SIG-M5 (cell line): ENCODE measurements at places on chromosomes 4 and X.

DNA sequence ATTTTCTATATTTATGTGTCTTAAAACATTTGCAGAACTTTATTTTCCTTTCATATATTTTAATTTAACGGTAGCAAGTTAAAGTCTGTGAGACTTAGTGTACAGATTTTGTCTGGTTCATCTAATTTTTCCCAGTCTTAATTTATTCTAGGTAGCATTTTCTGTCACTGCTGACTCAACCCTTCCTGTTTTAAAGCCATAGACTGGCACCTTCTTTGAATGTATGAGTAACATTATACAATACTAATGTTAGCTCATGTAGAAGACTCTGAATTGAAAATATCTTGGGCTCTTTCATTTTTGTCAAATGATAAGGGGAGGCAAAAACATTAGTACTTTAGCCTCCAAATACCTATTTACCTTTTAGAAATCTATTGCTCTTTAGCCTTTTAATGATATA, 43.6 kb downstream of the BLTP1 start:
- no peak for DNase-seq

- no peak for DNase-seq
Measured at GRCh38 chr4:48896845-48897244, 9.7 kb downstream of the OCIAD2 start.

DNA sequence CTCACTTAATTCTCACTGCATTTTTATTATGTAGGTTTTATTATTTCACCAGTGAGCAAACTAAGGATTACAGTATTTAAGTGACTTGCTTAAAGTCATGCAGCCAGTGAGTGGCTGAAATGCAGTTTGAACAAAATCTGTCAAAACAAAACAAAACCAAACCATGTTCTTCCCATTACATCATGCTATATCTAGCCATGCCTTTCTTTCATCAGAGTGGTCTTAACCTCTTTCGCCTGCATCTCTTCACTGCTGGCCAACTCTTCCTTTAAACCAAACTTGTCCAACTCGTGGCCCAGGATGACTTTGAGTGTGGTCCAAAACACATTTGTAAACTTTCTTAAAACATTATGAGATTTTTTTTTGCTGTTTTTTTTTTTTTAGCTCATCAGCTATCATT, 223.2 kb downstream of the PCDH7 start:
- DNase-seq: no peak

- no peak for DNase-seq
Measured at GRCh38 chrX:133330956-133331355, 84.3 kb downstream of the GPC4 start.

DNA sequence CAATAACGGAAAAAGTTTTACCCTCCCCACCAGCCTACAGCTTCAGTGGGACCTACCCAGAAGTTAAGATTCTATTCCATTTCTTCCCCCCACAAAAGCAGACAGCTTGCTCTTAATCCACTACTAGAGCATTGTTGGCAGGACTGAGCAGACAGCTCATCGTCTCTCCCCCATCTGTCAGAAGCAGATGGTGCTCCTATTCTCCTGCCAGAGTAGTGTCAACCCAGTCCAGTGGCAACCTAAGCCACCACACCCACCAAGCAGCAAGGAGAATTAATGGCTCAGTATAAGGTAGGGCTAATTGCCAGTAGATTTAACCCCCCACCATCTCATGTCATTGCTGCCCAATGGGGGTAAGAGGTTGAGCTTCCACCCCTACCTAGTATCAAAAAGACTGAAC, 62.0 kb downstream of the AWAT2 start:
- DNase-seq: no peak

DNA sequence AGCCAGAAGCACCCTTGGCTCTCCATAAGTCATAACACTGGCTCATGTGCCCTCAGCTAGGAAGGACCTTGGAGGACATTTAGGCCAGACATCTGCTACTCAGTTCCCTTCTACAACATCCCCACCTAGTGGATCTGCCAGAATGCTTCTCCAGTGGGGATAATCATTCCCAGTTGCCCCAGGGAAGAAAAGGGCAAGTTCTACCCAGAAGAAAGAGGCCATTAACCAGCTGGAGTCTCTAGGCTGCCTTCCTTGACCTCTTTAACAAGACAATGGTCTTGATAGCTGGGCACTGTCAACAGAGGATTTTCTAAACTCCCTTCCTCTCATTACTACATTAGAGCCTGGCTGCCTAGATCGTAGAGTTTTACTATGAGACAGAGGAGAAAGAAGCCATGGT, 42.0 kb downstream of the LGI2 start:
- DNase-seq: no peak

DNA sequence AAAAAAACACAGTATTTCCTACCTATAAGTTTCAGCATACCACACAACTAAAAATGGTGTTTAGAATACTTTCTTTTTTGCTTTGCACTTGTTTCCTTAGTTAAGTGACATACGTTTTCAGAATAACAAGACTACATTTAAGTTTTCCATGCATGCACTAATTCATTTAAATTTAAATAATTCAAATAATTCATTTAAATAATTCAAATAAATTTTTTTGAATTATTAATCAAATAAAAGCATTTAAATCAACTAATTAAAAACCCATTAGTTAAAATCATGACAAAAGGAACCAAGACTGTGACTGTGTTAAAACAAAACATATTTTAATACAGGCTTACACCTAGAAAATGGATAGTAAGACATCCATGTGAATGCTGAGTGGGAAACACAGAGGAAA, 12.8 kb downstream of the ANXA5 start:
- no peak for DNase-seq
